ENCODE measurements at places on chromosomes 12 and 14.

GRCh38 chr12:4293966-4294505 is 20.5 kb downstream of the CCND2 start:
- DNase-seq, result no peak

- no peak for DNase-seq
These were observed 52.1 kb downstream of the KICS2 start for GRCh38 chr12:64170024-64170423.

DNA sequence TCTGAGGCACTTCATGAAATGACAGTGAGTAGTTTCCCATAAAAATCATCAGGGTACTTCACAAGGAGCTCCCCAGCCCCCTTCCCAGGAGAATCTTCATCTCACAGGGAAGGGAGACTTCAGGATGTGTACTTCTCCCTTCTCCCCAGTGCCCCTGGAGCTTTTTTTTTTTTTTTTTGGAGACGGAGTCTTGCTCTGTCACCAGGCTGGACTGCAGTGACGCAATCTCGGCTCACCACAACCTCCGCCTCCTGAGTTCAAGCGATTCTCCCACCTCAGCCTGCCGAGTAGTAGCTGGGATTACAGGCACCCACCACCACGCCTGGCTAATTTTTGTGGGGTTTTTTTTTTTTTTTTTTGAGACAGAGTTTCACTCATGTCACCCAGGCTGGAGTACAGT is 10.4 kb downstream of the ITPK1 start:
- DNase-seq, result no peak

- DNase-seq, result no peak
These were observed 27.0 kb downstream of the ZCRB1 start for GRCh38 chr12:42298887-42299286.

- DNase-seq, result no peak
These were observed 173.2 kb downstream of the SLC35F4 start for GRCh38 chr14:57692671-57693070.

DNA sequence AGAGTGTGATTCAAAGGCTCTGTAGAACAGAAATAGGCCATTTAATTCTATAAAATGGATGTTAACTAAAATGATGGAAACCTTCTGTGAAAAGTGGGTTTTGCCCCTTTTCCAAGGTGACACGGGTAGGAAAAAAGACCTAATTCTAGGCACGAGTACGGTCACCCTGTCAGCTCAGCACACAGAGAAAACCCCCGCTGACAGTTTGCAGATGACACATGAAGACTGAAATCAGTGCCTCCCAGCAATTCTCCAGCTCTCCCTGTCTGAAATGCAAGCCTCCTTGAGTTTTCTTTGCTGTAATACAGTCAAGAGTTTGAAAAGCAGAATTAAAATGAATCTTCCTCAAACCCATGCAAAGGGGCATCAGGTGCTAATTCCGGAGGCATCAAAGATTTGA is 230.0 kb downstream of the TMEM132D start:
- no peak for DNase-seq

Data from stimulated activated CD8-positive, alpha-beta memory T cell treated with anti-CD3 and anti-CD28 coated beads, Interleukin-2, amount 100 ng/mL, for 1 hour (primary cell).